KG1 (cell line): ENCODE measurements at places on chromosomes 7 and 10.

DNA sequence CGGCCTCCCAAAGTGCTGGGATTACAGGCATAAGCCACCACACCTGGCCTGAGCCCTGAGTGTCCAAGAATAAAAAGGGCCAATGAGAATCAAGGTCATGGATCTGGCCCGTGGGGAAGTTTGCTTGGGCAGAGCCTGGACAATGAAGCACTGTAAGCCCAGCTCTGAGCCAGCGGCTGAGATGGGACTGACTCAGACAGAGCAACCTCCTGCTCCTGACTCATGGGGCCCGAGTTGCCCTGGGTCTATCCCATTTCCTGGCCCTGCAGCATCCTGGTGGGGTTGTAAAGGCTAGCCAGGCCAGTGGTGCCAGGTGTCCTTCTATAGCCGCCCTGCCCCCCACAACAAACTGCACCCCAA is 5.2 kb upstream of the MYH16 start:
- no peak for DNase-seq

- no peak for DNase-seq
These were observed 13.9 kb downstream of the STX1A start for GRCh38 chr7:73705551-73705920.

DNA sequence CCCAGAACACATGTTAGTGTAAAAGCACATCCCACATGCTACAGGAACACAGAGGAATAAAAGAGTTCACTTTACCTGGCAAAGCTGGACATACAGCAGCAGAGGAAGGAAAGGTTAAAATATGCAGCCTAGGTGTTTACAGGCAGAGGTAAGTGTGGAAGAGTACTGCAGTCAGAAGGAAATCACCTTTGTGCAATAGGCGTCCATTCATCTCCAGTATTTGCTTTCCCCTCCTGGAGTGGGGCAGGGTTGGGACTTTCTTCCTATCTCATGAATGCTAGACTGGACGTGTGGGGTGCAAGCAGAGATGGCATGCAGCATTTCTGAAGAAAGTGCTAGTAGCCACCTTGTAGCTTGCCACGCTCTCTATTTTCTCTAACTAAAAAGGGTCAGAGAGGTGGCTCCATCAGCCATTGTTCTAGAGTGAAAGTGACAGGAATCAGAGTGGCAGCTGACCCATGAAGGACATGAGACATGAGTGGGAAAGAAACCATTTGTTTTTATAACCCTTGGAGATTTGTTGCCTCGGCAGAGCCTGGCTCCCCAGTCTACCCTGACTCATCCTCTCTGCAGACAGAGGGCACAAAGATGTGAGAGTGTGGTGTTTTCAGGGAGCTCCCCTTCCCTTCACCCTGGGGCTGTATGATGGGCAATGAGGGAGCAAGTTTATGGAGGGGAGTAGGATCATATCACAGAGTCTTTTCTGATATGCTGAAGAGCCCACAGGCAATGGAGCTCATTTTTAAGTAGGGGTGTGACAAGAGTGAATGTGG is 101.2 kb upstream of the SEC61G start:
- DNase-seq = no peak

GRCh38 chr10:128044961-128045832 is 81.0 kb downstream of the MKI67 start:
- no peak for DNase-seq

- DNase-seq = peak; percentile 25
These were observed 4.8 kb upstream of the POLR1F start for GRCh38 chr7:19713676-19714075.

DNA sequence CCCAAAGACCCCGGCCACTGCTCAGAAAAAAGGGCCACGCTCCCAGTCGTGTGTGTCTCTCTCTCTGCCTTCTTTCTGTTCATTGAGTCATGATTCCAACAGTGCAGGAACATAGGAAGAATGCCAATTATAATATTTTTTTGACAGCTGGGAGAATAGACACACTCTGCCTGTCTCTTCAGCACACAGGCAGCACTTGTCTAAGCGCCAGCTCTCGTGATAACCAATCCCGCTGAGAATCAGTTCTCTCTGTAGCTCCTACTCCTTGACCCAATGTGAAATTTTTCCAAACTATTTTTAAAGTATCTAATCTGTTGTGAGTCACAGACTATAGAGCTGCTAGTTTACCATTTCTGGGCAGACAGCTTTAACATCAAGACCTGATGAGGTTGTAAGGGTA is 145.7 kb upstream of the RHEB start:
- DNase-seq = no peak

GRCh38 chr10:112366992-112367391 is 6.9 kb upstream of the ACSL5 start:
- no peak for DNase-seq

GRCh38 chr10:124827474-124827873 is 25.9 kb downstream of the ABRAXAS2 start:
- peak; percentile 15 for DNase-seq

DNA sequence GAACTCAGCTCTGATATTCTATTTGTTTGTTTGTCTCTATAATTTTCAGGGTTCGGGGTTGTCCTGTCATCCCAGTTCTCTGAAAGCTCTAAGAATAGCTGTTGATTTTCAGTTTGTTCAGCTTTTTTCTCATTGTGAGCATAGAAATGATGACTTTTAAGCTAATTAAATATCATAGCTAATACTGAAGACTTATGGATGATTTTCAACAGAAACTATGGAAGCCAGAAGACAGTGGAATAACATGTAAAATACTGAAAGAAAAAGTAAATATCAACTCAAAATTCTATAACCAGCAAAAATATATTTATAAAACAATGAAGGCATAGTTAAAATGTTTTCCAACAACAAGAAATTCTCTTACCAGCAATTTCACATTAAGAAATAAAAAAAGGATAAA is 96.4 kb upstream of the ETV1 start:
- no peak for DNase-seq

GRCh38 chr10:93454146-93454545 is 28.0 kb downstream of the MYOF start:
- no peak for DNase-seq

- no peak for DNase-seq
These were observed 120.4 kb upstream of the SDK1 start for GRCh38 chr7:3180604-3181003.

DNA sequence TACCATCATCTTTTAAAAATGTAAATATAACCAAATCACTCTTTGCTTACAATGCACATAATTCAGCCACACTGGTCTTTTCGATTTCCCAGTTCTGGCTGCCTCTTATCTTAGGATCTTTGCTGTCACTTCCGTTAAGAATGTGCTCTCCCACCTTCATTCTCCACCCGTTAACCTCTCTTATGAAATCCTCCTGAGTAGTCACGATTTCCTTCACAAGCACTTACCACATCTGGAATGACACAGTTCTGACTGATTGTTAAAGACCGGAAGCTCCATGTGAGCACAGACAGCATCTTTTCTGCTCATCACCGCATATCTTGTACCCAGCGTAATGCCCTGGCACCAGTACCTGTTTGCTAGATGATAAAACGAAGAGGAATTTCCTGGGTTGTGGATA is 84.3 kb downstream of the CUL2 start:
- DNase-seq = no peak

DNA sequence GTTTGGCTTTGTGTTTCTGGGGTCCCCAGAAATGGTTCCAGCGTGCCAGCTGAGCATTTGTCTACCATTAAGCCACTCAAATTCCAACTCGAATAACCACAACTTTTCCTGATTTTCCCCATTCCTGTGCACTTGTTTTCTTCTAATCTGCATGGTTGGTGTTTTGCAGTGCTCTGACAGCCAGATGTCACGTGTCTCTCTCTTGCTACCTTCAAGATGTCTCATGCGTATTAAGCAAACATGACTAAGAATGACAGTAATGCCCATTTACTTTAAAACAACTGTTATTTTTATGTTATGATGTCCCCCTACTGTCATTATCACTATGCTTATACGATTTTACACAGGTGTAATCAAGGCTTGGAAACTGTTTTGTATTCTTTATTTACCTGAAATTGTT is 35.2 kb upstream of the MXI1 start:
- no peak for DNase-seq

GRCh38 chr10:49312246-49312869 is 13.4 kb downstream of the C10orf71 start:
- DNase-seq = no peak

GRCh38 chr10:6328699-6329423 is 126.1 kb downstream of the PFKFB3 start:
- DNase-seq = no peak

DNA sequence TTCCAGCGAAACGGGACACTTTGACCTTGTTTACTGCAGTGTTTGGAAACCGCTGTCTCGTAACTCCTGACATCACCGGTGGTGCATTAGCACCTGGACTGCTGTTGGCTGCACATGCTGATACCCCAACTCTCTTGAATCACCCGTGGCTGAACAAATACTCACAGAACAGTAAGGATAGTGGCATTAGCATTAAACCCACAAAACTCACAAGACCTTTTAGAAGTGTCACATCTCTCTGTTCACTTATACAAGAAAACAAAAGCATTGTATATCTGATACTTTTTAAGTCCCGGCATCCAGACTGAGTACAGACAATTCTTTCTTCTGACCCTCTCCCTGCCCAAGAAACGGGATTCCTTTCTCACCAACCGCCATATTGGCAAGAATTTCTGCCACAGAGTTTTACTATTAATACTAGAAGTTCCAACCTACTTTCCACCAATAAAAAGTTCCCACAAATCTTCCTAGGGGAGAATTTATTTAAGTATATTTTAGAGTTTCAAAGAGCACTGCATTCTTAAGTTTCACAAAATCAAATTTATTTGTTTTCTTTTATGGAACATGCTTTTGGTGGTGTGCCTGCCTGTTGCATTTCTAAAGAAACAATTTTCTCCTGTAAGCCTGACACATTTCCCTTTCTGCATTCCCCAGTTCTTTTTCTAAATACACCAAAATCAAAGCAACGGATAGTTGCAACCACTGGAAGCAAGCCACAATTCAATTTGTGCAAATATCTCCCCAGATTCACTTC is 208.4 kb upstream of the KLF14 start:
- no peak for DNase-seq

DNA sequence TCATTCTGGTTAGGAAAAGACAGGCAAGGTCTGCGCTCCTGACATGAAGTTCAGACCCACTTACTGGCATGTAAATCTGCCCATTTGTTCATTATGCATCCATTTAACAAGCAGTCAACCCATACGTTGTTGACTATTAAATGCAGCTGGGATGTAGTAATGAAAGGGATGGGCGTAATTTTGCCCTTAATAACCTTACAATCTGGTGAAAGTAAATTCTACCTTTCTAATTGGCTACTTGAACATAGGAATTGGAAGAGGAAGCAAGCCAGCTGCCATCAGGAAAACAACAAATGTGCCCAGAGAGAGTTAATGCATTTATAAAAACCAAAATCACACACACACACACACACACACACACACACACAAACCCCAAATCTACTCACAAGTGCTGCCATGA is 170.2 kb upstream of the PITRM1 start:
- no peak for DNase-seq

GRCh38 chr7:7176406-7177043 is 5.8 kb upstream of the C1GALT1 start:
- DNase-seq = no peak

DNA sequence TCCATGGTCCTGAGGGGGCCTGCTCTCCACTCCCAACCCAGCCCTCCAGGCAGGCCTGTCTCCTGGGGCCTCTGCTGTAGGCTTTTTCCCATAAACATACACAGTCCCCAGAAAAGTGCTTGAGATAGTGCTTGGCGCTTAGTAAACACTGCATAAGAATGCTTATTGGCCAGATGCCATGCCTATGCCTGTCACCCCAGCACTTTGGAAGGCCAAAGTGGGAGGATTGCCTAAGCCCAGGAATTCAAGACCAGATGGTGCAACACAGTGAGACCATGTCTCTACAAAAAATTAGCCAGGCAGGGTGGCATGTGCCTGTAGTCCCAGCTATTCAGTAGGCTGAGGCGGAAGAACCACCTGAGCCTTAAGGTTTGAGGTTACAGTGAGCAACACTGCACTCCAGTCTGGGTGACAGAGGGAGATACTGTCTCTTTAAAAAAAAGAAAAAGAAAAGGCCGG is 24.6 kb upstream of the ASL start:
- no peak for DNase-seq

- DNase-seq = no peak
These were observed 552.1 kb downstream of the PARD3 start for GRCh38 chr10:34262985-34263384.

- DNase-seq = no peak
These were observed 118.7 kb upstream of the SEC61G start for GRCh38 chr7:54877683-54878082.

GRCh38 chr10:90447831-90448230 is 410.0 kb downstream of the HTR7 start:
- DNase-seq = no peak

GRCh38 chr7:137160236-137160635 is 183.3 kb downstream of the PTN start:
- no peak for DNase-seq

GRCh38 chr7:120743128-120743527 is 114.8 kb downstream of the TSPAN12 start:
- DNase-seq = no peak

GRCh38 chr10:107915215-107915610 is 750.7 kb upstream of the SORCS1 start:
- no peak for DNase-seq

GRCh38 chr10:122326806-122327205 is 47.7 kb upstream of the PLEKHA1 start:
- DNase-seq = no peak

GRCh38 chr10:7045891-7046599 is 364.8 kb downstream of the SFMBT2 start:
- DNase-seq = peak; percentile 85

- no peak for DNase-seq
These were observed 1.6 kb upstream of the ANKRD2 start for GRCh38 chr10:97570789-97571471.

DNA sequence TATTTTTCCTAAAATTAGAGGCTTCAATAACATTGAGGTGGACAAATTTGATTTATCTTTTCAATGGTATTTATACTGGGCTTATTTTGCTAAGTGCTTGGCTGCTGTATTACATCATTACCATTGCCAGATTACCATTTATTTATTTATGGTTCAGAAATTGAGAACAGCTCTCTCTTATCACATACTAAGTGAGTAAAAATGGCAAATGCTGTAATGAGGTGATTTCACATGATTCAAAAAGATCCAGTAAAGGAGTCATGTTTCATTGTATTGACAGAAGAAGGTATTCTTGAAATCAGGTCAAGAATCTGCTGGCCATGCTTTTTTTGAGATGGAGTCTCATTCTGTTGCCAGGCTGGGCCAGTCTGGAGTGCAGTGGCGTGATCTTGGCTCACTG is 322.6 kb downstream of the KIF20B start:
- DNase-seq = no peak

- DNase-seq = no peak
These were observed 217.3 kb upstream of the HABP2 start for GRCh38 chr10:113335592-113335991.

- DNase-seq = no peak
These were observed 90.4 kb downstream of the OSBPL3 start for GRCh38 chr7:24889611-24890010.

GRCh38 chr7:123177442-123177841 is 22.3 kb downstream of the SLC13A1 start:
- DNase-seq = no peak

GRCh38 chr10:80288849-80289248 is 609 bp downstream of the MAT1A start:
- DNase-seq = no peak

GRCh38 chr10:112558476-112559142 is 111.6 kb downstream of the VTI1A start:
- no peak for DNase-seq
